Stimulated activated CD8-positive, alpha-beta memory T cell treated with anti-CD3 and anti-CD28 coated beads, Interleukin-15, amount 100 ng/mL, for 4 hours (primary cell): ENCODE measurements at places on chromosomes 3 and 15.
A peak's percentile ranks its signal among the peaks of the same experiment; 100 is the strongest.

- DNase-seq: peak; percentile 1
These were observed 584 bp upstream of the LARS2 start for GRCh38 chr3:45387636-45388348.

DNA sequence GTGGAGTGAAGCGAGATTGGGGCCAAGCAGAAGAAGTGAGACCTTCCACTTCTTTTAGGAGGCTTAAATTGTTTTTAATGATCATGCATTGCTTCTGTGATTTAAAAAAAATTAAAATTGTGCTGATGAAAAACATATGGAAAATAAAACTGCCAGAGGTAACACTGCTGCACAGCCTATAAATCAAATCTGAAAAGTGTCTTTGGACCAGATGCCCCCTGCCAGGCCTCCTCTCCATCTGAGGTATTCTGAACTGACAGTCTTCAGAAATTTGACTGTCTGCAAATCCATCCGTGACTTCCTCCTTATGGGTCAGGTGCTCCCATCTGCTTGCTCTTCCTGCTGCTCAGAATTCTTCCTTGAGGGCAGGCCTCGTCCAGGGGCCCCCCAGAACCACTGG is 108.5 kb upstream of the NR2E3 start:
- no peak for DNase-seq

DNA sequence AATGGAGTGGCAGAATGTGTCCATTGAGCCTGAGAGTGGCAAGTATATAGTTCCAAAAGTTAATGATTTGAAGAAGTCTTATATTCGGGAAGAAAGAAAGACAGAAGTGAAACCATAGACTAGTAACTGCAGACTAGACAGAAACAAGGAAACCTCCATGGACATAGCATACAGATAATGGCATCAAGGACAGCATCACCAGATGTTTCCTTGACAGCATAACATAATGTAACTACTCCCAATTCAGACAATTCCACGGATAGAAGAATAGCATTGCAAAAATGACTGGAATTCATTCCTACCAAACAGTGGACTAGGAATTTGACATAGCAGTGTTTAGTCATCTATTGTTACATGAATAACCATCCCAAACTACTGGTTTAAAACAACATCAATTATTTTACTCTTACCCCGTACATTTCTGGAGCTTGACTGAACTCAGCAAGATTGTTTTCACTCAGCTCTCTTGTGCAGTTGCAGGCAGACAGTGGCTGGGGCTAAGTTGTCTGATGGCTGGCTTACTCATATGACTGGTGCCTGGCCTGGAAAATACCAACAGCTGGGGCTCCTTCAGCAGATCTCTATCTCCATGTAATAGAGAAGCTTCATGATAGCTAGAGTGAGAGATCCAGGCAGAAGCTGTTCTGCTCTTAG is 109.7 kb upstream of the GADL1 start:
- no peak for DNase-seq

DNA sequence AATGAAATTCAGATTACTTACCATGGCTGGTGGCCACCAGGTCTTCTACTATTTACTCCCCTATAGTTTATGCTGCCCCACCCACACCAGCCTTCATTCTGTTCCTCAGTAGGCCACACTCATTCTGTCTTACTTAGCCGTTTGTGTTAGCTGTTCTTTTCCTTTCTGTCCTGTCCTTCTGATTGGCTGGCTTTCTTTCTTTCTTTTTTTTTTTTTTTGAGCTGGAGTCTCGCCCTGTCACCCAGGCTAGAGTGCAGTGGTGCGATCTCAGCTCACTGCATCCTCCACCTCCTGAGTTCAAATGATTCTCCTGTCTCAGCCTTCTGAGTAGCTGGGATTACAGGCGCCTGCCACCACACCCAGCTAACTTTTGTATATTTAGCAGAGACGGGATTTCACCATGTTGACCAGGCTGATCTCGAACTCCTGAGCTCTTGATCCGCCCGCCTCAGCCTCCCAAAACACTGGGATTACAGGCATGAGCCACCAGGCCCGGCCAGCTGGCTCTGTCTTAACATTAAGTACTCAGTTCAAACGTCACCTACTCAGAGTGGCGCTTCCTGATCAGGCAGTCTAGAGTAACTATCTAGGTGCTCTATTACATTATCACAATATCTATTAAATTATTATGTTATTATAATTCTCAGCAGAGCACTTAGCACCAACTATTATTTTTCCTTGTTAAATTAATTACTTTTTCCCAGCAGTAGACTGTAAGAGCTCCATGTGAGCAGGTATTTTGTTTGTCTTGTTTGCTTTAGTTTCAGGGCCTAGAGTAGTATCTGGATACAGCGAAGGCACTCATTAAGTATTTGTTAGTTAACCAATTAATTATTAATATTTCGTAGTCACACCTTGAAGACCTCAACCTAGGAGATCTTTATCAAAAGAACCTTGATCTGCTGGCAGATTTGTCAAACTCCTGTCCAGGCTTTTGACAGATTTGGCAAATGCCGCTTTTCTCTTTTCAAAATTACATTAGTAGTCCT is 6.4 kb downstream of the CMSS1 start:
- no peak for DNase-seq

GRCh38 chr3:175457301-175457700 is 598.2 kb downstream of the NAALADL2 start:
- DNase-seq: no peak

GRCh38 chr15:60682115-60682514 is 203.2 kb upstream of the ICE2 start:
- DNase-seq: no peak

GRCh38 chr3:160792540-160792939 is 36.5 kb downstream of the PPM1L start:
- DNase-seq: no peak

DNA sequence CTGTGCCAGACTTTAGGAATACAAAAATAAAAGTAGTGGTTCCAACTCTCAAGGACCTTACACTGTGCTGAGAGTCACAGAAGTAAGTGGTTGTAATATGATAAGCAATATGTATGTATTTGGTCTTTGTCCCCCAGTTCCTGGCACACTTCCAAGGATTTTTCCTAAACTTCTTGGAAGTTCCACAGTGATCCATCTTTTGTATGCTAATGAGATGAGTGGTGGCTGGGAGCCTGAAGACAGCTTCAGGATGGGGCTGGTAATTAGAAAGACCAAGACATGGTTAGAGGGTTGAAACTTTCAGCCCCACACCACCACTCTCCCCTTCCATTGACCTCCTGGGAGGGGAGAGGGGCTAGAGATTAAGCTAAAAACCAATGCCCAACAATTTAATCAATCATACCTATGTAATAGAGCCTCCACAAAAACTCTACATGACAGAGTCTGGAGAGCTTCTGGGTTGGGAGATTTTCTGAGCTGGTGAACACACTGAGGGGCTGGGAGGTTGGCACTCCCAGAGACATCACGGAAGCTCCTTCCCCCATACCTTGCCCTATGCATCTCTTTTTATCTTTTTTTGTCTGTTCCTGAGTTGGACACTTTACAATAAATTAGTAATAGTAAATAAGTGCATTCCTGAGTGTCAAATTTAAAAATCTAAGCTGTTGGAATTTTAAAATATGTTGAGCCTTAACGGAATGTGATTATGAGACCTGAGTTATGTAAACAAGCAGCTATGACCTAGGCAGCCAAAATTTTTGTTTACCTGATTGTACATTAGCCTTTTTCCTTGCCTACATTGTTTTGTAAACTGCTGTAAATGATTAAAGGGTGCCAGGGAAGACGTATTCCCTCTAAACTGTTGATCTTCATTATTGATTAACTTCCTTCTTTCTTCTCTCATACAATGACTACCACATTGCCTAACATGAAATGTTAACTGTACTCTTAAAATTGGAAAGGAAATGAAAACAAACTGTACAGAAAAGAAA is 24.3 kb downstream of the CD200R1L start:
- no peak for DNase-seq

GRCh38 chr3:10553591-10554235 is 48.3 kb upstream of the ATP2B2 start:
- no peak for DNase-seq

DNA sequence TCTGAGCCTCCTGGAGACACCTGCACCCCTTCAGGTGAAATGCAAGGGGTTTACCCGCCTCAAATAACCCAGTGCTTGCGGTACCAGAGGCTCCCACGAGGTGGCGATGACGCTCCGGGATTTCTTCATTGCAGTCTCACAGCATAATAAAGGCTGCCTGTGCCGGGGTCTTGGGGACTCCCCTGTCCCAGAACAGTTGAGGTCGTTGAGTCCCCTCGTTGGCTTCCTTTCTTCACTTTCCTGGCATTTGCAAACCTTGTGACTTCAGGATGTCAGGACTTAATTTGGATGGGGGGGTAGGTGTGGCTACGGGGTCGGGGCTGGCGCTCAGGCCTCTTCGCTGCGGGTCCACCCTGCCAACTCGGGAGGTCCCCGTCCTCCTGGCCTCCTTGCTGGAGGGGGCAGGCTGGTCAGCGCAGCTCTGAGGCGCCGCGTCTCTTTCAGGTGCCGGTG is 1.3 kb downstream of the GNAT1 start:
- DNase-seq: peak; percentile 61

GRCh38 chr3:23758253-23758838 is 47.4 kb upstream of the UBE2E1 start:
- DNase-seq: no peak
